CD8-positive, alpha-beta T cell (primary cell): ENCODE measurements at places on chromosomes 16 and 17. TPM values are rescaled to one million over a fixed set of nuclear protein-coding genes. Genes with fewer than 3 reads are reported as not detected.
A peak's percentile ranks its signal among the peaks of the same experiment; 100 is the strongest.

Gene C1QTNF1
- total RNA-seq: not detected

Gene FAM117A
- 23.4 TPM for total RNA-seq

Gene CCNF
- total RNA-seq: 0.61 TPM

Gene SLFN14
- total RNA-seq: not detected

Gene CHST6
- total RNA-seq: not detected

Gene CCDC154
- total RNA-seq: 2.4 TPM

Gene CENPX
- 14.3 TPM for total RNA-seq

Gene CES3
- total RNA-seq: 1.2 TPM

DNA sequence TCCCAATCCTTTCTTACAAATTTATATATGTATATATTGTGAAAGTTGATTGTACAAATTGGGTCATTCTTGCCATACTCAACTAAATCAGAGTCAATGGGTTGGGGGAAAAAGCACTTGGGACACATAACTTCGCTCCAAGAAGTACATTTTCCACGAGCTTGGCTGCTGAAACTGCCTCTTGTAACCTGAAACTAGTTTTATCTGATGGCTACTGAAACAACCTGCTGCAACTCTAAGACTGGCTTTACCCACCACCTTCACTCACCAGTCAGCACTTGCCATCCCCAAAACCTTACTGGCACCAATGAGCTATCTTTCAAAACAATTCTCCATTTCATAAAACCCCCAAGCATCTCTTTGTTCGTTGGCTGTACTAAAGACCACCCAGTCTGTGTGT is 14.5 kb upstream of the MYCBPAP start:
- no peak for DNase-seq

DNA sequence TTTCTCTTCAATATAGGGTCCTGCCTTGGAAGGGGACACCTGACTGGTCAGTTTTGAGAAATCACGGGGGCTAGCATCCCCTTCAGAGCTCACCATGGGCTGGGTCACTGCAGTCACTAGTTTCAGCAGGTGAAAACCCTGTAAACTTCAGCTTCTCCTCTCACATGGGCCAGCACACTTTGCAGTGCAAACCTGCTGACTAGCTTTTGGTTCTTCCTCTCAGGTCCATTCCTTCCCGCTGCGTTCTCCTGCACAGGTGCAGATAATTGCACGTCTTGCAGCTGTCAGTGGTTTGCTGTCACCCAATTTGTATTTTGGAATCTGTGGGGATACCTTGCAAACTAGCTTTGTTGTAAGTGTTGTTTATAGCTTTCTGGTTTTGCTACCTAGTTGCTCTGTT is 95.1 kb downstream of the LYRM1 start:
- DNase-seq: no peak

- no peak for DNase-seq
Measured at GRCh38 chr17:34177642-34178041, 77.4 kb upstream of the CCL2 start.

DNA sequence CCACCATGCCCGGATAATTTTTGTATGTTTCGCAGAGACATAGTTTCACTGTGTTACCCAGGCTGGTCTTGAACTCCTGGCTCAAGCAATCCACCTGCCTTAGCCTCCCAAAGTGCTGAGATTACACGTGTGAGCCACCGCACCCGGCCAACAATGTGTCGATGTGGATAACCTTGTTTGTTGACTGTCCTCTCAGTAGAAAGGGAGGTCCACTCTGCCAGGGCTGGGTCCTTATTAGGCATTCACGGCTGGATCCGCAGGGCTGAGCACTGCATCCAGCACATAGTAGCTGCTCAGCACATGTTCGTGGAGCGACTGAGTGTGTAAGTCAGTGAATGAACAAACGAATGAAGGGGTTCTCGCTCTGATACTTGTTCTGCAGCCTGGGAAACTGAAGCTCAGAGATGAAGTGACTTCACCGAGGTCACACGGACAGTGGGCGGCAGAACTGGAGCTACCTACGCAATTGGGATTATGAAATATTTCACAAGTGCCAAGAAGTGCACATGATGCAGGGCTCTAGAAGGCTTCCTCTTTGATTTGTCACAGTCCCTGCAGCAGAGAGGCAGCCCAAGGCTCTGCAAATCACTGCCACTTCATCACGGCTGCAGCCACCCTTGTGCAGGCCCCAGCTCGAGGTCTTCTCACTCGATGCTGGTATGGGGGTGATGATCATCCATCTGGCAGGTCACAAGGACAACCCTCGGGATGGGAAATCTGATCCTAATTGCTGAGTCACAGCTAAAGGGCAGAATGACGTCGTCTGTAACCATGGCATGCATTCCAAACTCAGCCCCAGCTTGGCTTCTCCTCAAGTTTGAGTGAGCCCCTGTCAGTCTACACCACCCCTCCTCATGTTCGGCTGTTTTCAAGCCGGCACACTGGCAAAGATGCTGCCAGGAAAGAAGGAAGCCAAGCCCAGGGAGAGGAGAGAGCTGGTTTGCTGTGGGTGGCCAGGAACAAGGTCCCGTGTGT is 28.0 kb upstream of the SNN start:
- peak; percentile 20 for DNase-seq

DNA sequence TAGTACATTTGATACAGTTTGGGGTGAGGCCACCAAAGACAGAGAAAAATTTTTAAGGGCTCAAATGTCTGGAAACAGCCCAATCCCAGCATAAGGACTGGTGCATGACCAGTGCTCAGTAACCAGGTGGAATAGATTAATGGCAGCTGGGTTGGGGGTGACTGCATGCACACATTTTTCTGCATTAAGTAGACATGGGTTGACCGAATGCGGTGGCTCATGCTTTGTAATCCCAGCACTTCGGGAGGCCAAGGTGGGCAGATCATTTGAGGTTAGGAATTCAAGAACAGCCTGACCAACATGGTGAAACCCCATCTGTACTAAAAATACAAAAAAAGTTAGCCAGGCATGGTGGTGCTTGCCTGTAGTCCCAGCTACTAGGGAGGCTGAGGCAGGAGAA is 121.1 kb upstream of the HSBP1 start:
- no peak for DNase-seq

- DNase-seq: no peak
Measured at GRCh38 chr17:30942308-30943079, 20.7 kb downstream of the ADAP2 start.

DNA sequence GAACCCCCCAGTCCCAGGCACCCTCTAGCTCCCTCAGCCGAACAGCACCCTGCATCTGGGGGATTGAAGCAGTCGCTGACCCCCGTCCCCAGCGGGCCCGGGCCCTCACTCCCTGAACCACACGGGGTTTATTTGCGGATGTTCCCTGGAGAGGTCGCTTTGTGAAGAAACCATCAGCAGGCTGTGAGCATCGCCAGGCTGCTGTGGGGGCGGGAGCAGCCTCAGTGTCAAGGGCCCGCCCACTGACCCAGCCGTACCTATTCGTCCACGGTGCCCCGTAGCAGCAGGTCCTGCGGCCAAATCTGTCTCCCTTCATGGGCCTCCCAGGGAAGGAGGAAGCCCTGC is 6.4 kb upstream of the RAB40C start:
- no peak for DNase-seq

DNA sequence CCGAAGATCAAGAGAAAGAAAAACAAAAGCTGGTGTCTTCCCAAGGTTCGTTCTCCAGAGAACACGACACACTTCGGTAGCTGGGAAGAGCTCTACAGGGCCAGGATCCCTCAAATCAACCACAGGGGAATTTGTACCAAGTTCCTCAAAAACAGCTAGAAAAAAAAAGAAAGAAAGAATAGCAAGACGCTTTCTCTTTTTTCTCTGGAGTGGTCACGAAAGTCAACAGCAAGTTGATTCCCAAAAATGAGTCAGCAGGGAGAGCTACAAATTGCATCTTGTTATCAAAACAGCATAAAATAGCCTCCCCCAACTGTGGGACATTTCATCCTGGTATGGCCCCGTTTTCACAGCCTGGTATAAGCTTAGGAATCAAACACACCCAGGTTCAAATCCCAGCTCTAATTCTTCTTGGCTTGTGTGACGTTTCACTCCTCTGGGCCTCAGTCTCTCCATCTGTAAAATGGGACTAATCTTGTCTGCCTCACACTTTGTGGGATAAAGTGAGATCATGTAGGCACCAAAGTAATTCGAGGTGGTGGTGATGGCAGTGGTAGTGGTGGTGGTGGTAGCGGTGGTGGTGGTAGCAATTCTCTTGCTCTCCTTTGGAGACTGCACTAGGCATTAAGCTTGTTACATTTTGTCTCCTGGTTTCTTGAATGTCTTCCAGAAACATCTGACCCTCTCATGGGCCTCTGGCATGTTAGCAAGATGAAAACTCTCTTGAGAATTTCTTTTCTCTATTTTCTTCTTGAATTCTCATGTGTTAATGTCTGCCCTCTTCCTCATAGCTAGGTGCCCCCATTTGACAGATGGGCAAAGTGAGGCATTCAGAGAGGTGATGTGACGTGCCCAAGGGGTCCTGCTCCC is 988 bp upstream of the IL21R start:
- DNase-seq: no peak

GRCh38 chr16:11994143-11995119 is 17.9 kb downstream of the SNX29 start:
- DNase-seq: no peak

- DNase-seq: no peak
Measured at GRCh38 chr17:27469256-27469655, 13.0 kb downstream of the KSR1 start.

GRCh38 chr17:39949028-39949427 is 13.8 kb upstream of the GSDMA start:
- no peak for DNase-seq

GRCh38 chr16:1659031-1659430 is 19.0 kb upstream of the JPT2 start:
- DNase-seq: no peak

DNA sequence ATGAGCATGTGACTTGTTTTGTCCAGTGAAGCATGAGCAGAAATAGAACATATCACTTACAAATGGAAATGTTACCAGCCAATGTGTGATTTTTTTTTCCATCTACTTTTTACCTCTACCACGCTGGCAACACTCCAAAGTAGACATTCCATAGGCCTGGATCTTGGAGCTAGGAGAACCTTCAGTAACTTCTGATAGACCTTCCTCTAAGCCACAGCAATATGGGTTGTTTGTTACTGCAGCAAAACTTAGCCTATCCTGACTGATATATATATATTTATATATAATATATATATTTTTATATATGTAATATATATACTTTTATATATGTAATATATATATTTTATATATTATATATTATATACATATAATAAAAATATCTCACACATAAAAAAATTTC is 284.4 kb upstream of the XYLT1 start:
- no peak for DNase-seq

GRCh38 chr17:41284043-41284442 is 8.5 kb downstream of the KRTAP9-7 start:
- DNase-seq: no peak

DNA sequence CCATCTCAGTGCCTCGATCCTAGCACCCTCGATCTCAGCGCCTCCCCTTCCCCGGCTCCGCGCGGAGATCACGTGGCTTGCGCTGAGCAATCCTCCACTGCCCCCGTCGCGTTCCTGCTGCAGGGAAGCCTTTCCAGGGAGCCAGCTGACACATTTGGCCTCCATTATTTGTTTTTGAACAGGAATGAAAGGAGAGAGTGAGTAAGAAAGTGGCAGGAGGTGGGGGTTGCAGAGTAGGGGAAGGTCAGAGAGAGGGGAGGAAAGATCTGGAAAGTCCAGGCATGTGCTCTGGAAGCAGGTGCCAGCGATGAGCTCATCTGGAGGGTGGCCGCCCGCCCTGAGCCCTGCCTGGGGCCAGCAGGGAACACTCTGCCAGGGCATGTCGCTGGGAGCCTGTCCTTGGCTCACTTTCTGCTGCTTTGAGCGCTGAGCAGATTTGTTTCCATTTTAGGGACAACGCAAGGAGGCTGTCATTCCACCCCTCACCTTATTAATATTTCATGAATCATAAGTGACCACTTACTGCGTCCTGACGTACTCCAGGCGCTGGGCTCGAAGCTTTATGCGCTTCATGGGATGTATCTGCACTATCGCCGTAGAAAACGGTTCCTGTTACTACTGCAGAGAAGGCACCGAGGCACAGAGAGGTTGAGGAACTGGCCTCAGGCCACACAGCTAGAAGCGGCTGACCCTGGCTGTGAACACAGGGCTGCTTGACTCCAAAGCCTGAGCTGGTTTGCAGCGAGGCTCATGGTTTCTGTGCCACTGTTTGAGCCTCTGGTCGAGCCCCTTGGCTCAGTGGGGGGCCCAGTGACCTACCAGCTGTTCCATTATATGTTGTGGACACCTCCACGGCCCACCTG is 283.1 kb downstream of the SEC14L1 start:
- DNase-seq: no peak

GRCh38 chr16:81818568-81818896 is 39.4 kb downstream of the PLCG2 start:
- DNase-seq: no peak

GRCh38 chr16:54191163-54191562 is 95.4 kb downstream of the IRX3 start:
- DNase-seq: no peak

GRCh38 chr16:3915426-3916260 is 35.1 kb upstream of the CREBBP start:
- no peak for DNase-seq

DNA sequence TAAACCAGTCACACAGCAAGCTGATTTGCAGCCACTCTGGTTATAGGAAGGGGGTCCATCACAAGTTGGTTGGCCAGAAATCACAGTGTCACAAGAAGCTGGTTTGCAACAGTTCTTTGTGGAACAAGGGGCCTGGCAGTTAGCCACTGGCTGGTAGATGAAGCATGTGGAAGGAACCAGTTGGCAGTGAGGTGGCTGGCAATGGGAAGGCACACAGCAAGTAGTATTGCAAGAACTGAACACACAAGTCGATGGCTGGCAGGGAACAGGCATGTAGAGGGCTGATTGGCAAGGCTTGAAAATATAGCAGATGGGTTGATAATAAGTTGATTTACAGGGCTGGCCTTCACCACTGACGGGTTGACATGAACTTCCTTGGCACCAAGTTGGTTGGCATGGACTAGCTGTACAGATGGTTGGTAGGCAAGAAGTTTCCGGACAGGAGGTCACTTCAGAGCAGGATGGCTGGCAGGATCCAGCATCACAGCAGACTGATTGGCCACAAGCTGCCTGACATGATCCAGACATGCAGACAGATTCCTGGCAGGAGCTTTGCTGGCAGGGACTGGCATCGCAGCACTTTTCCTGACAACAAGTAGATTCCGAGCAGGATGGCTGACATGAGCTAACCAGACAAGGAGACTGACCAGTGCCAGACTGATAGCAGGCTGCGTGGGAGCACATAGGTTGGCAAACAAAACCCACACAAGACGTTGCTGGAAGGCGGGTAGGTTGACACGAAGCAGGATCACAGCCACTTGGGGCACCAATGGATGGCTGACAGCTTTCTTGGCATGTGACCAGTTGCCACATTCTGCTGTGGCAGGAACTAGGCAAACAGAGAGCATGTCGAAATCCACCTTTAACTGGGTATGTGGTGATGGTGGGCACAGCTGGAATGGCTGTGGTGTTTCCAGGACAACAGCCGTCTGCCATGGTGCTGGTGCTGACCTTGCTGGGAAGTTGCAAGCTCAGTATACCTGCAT is at the start of gene KRTAP29-1:
Gene KRTAP29-1, minus strand, starts transcription at position 936 of the 986 bp plus-strand sequence. Its CDS starts 0 bp downstream, at position 936.
- DNase-seq: no peak

DNA sequence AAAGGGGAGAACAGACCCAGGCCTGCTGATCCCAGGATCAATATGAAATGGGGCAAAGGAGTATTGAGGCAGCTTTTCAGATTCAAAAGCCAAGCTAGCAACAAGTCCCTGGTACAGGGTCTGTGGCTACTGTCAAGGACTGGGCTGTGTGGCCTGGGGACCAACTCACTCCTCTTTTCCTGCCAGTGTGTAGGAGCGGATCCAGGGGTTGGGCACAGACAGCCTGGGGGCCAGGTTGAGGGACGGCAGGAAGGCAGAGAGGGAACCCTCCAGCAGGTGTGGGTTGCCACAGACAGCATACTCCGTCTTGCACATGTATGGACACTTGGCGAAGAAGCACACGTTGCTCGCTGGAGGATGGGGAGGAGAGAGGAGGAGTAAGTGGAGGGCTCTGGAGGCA is 29.6 kb downstream of the PRKAR1A start:
- DNase-seq: no peak
